Pancreas (tissue), 10 donors: ENCODE measurements at places on chromosomes 12 and 14.

DNA sequence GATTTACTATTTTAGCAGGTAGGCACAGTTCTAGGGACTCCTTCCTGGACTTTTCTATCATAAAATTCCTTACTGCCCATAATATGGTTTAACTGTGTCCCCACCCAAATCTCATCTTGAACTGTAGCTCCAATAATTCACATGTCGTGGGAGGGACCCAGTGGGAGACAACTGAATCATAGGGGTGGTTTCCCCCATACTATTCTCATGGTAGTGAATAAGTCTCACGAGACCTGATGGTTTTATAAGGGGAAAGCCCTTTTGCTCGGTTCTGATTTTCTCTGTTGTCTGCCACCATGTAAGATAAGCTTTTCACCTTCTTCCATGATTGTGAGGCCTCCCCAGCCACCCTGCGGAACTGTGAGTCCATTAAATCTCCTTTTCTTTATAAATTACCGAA lies 10.0 kb upstream of the ETV6 start:
- DNase-seq, result no peak

DNA sequence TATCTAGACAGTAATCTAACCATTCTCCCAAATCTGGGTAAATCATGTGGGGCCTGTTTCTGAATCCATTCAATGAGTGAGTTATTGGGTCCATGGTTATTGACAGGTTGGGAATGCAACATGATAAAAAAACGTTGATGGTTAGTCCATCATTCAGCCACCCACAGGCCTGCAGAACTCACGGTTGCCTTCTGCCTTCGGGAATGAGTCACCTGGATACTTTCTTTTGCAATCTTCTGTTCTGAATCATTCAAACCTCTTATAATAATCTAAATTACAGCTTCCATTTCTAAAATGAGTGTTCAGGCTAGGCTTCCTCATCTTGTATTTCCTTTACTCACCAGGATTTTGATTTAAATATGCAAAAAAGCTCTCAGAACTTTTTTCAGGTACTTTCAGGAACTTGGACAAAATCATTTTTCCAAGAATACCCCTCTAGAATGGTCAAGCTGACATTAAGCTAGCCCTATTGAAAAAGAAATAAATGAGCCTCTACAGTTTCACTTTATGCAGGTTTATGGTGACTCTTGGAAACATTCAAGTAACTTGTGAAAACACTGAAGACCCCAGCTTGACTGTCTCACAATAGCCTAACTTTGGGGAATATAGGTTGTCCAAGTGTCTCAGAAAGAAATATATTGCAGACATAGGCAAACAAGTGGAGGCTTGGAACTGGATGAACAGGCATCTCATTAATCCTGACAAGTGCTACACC lies 94.4 kb downstream of the KCNK10 start:
- DNase-seq, result no peak

DNA sequence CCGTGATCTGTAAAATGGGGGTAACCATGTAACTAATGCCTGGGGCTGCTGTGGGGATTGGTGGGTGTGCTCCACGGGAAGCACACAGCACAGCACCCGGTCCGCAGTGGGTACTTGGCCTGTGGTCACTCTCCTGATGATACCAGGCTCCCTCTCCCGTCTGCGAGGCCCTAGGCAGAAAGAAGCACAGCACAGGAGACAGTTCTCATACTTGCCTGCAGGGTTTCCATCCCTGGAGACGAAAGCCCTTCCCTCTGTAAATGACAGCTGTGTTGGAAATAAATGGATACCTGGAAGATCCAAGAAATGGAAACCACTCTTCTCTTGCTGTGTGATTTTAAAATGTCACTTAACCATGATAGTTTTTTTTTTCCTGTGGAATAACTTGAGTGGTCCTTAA lies 7.9 kb upstream of the PRMT8 start:
- DNase-seq, result no peak

GRCh38 chr12:94954029-94954685 lies 49.3 kb downstream of the NDUFA12 start:
- DNase-seq, result peak; percentile 5

DNA sequence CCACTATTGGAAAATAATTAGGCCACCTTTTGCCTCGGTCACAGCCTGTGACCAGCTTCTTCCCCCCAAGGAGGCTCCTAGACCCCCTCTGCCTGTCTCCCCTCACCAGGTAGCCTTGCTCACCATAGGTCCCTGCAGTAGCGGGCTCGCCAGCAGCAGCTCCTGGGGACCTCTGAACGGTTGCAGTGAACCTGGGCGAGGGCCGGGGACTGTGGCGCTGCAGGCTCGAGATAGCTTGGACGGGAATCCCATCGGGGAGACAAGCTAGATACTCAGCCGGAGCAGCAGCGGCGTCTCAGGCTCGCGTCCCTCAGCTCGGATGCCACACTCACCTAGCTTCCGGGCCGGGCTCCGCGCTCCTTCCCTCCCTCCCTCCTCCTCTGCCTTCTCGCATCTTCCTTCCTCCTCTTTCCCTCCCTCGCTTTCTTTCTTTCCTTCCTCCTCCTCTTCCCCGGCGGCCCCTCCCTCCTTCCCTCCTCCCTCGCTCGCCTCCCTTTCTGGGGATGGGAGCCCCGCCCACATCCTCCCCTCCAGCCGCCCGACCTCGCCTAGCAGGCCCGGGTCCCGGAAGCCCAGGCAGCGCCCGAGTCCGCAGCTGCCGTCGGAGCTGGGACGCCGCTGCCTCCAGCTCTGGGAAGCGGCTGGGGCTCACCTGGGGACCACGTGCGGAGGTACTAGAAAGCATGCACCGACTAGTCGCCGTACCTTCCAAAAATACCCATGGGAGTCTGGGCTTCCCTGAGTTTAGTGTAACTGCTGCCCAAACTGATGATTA lies at the start of gene BMP4:
Gene BMP4 (minus strand): TSS at position 399 of the 775 bp plus-strand sequence. CDS start 4,603 bp downstream, outside the sequence.
- DNase-seq, result peak; percentile 59

DNA sequence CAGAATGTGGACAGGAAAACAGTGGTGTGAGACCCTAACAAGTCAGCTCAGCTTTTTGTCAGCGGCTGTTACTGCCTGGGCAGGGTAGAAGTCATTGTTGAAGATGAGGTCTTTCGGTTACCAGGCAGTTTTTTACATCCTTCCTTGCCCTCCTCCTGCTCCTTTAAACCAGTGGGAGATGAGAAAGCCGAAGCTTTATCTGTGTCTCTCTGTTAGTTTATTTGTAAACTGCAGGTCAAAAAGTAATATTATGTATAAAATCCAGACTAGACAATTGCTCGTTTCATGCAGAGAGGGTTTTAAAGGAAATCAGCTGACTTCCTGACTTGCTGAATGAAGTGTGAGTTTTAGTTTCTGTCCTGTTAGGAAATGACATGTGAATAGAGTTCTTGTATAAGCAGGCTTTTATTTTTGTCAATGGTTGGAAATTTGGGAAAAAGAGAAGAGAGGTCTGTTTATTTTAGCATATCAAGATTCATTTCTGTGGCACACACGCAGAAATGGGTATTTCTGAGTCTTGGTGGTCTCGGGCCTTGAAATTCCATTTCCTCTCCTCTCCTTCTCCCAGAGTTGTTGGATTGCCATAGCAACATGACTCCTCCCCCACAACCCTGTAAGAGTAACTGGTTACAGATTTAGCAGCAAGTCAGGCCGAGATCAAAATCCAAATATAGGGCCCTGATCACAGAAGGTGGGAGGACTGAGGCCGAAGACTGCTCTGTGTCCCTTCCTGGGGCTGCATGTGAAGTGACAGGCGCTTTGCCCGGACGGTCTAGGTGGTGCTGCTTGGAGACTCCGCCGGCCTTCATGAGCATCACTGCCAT lies 60.8 kb downstream of the SAMD4A start:
- no peak for DNase-seq

GRCh38 chr12:54716261-54716660 lies 68.1 kb upstream of the DCD start:
- no peak for DNase-seq

GRCh38 chr14:63988579-63988978 lies 135.8 kb downstream of the SYNE2 start:
- no peak for DNase-seq

DNA sequence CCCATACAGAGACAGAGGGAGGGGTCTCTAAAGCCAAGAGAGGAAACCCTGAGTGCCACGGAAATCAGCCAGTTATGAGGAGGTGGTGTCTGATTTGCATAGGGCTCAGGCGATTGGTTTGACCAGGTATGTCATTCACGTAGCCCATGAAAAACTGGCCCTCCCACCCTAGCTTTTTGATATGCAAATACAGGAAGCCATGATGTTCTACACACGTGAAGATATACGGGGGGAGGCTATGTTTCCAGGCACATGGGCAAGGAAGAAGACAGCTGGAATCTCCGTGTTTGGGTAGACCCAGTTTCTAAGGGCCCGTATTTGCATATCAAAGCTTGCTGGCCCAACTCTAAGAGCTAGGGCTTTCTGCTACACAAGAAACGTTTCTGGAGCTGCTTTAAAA lies 717.8 kb upstream of the SEL1L start:
- DNase-seq, result no peak

- DNase-seq, result no peak
Observed at GRCh38 chr14:87877877-87878276, 115.1 kb downstream of the GALC start.

DNA sequence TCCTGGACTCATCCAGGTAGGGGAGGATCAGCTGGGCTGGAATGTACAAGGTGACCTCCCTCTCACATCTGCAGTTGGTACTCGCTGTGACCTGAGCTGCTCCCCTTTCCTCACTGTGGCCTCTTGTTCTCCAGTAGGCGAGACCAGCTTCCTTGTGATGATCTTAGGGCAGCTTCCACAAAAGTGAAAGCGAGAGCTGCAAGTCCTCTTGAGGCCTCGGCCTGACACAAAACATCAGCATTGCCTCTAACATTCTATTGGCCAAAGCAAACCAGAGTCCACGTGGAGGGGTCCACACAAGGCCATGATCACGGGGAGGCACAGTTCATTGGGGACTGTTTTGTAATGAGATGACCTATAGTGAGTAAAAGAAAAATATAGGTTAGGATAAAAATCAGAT lies 127.5 kb downstream of the SMOC1 start:
- no peak for DNase-seq

DNA sequence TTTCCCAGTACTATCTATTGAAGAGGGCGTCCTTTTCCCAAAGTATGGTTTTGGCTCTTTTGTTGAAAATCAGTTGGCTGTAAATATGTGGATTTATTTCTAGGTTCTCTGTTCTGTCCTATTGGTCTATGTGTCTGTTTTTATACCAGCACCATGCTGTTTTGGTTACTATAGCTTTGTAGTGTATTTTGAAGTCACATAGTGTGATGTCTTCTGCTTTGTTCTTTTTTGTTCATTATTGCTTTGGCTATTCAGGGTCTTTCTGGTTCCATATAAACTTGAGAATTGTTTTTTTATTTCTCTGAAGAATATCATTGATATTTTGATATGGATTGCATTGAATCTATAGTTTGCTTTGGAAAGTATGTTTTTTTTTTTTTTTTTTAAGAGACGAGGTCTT lies 67.4 kb downstream of the ERC1 start:
- no peak for DNase-seq

GRCh38 chr12:106488884-106489283 lies 93.9 kb upstream of the RFX4 start:
- no peak for DNase-seq

GRCh38 chr12:111181143-111181726 lies 187.7 kb downstream of the PHETA1 start:
- peak; percentile 23 for DNase-seq

- DNase-seq, result no peak
Observed at GRCh38 chr12:82757059-82757458, 70.4 kb downstream of the TMTC2 start.

GRCh38 chr14:100532154-100532861 lies 54.9 kb downstream of the BEGAIN start:
- peak; percentile 58 for DNase-seq

DNA sequence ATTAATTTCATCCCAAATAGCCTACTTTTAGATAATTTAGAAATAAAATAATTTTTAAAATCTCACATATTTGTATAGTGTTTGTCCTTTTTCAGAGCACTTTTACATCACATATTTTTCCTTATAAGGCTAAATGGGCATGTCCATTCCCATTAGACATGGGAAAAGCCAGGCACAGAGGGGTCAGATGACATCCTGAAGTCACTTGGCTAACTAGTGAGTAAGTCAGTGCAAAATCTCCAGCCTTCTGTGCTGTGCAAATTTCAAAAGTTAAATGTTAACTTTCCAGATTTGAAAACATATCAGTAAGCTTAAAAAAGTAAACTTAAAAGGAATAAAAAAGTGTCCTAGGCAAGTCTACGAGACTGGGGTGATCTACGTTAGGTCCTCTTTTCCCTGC lies 117.4 kb downstream of the EMP1 start:
- no peak for DNase-seq

GRCh38 chr12:115975411-115975810 lies 302.1 kb downstream of the MED13L start:
- DNase-seq, result no peak

DNA sequence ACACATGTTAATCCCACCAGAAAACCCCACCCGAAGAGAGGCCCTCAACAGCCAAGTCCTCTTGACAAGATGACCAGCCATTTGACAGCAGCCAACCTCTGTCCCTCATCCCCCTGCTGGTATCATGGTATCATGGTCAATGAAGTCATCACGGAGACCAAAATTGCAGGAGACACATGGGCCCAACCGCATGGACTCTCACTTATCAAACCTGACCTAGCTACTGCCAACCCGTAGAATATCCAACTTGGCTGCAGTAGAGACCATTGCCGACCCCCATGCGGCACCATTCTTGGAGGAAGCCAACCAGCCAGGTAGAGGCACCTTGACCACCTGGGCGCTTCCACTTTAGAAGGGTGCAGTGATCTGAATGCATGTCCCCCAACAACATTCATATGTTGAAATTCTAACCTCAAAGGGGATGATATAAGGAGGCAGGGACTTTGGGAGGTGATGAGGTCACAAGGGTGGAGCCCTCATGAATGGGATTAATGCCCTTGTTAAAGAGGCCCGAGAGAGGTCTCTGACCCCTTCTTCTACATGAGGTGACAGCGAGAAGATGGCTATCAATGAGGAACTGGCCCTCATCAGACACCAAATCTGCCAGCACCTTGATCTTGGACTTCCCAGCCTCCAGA lies 33.3 kb downstream of the DIO3 start:
- DNase-seq, result no peak
